ENCODE measurements at places on chromosomes 12 and 14.

DNA sequence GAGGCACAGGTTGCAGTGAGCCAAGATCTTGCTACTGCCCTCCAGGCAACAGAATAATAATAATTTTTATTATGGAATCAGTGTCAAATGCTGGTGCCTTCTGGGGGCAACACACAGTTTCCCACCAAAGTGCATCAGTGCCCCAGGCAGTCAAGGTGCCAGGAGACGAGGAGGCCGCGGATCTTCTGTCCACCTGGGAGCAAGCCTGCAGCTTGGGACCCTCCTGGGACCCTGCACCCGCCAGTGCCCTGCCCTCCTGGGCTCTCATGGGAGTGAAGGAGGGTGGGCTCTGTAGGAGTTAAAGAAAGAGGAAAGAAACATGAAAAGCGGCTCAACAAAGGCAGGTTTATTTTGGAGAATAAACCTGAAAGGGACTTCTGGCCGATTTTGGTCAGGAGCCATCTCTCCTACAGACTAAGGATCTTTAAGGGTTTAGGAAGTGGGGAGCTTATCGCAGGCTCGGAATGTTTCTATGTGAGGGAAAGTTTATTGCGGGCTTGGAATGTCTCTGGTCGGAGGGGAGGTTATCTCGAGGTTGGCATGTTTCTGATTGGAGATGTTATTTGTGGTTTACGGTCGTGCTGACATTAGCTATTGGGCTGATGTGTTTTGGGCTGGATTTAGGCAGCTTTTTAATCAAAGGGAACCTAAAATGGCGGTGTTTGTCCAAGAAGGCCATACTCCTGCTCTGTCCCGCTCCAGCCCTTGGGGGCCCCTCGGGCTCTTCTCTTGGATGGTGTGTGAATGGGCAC lies 1.1 kb upstream of the ASPG start:
- DNase-seq, result no peak

- DNase-seq, result no peak
These were observed 1.2 kb downstream of the DDIT3 start for GRCh38 chr12:57518920-57519795.

GRCh38 chr12:94289461-94290312 lies 141.3 kb downstream of the PLXNC1 start:
- no peak for DNase-seq

DNA sequence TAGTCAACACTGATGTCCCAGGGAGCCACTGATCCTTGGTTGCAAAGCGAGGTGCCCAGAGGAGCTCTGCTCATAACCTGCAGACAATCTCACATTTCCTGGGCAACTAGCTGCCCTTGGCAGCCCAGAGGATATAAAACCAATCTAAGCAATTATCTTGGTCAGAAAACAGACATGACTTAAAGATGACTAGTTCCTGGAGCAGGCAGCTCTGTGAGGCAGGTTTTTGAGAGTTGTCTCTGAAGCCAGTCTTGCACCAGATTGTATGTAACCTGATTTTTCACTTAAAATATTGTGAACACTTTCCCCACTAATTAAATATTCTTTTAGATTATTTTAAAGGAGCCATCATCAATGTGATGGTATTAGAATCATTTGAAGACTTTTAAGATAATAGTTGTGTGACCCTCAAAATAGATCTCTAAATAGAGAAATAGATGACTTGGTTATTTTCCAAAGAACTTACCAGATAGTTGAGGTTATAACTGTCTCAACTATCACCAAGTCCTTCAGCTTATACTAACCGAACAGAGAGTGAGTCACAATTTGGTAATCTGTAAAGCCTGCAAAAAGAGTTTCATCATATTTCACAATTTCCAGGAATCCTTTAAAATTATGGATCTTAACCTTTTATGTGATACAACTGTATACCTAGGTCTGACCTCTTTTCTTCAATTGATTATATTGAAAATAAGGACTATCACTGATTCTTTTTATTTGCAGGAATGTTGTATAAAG lies 75.9 kb downstream of the LIN7A start:
- DNase-seq, result no peak

GRCh38 chr14:100239211-100239839 lies 381 bp downstream of the YY1 start:
- DNase-seq, result no peak

- no peak for DNase-seq
These were observed 7.6 kb upstream of the RAB21 start for GRCh38 chr12:71746974-71747611.

DNA sequence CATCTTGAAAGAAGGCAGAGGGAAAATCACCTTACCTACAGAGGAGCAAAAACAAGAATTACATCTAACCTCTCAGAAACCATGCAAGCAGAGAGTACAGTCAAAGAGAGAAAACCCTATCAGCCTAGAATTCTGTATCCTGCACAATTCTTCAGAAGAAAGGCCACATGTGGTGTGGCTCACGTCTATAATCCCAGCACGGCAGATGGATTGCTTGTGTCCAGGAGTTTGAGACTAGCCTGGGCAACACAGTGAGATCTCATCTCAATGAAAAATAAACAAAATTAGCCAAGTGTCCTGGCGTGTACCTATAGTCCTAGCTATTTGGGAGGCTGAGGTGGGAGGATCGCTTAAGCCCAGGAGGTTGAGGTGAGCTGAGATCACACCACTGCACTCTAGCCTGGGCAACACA lies 48.2 kb downstream of the ATF7 start:
- DNase-seq, result no peak

DNA sequence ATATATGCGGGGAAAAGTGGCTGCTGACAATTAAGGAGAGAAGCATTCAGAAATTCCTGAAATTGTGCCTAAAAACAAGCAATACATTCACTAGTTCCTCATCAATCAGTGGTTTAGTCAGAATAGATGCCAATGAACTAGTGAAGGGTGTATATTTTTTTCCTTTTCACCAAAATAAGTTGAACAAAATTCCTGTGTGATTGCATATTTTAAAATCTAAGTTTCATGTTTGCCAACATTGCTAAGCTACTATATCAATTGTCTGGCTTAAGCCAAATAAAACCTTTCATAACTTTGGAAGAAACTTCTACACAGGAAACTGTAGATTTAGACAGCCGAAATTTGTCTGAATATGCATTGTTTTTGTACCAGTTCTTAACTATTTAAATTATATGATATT lies 8.7 kb downstream of the PRKD1 start:
- no peak for DNase-seq

Data from cortex of kidney (tissue), 1 donor.